ENCODE measurements at places on chromosomes 1 and 21. TPM values are rescaled to one million over a fixed set of nuclear protein-coding genes. Genes with fewer than 3 reads are reported as not detected.

Gene OR6K3
- not detected for total RNA-seq

GRCh38 chr1:204408602-204409001 is 3.0 kb downstream of the PPP1R15B start:
- H3K27ac ChIP-seq, result no peak overlapping the region
- H3K4me3 ChIP-seq, result peak overlapping the region; percentile 100
- peaks cover 53% of the 10 kb centered on the region for H3K36me3 ChIP-seq
- H3K27me3 ChIP-seq, result no peaks in the 10 kb centered on the region

Gene HSPA6
- total RNA-seq, result 0.22 TPM

DNA sequence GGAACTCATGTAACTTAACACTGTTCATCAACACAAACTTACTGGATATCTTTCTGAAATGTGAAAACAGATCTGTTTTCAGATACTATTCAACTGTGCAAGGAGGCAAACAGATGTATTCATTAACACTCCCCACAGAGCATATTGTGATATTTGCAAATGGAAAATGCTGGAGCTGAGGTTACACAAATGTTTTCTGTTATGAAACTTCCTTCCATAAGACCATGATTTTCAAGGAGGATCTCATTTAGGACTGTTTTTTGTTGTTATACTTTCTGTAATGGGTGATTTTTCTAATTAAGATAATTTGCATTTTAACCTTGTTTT is 56.1 kb downstream of the GABPA start:
- no peaks in the 10 kb centered on the region for H3K36me3 ChIP-seq
- H3K27me3 ChIP-seq, result no peaks in the 10 kb centered on the region
- no peak overlapping the region for H3K4me3 ChIP-seq

- H3K4me1 ChIP-seq, result peaks cover 9% of the 10 kb centered on the region
- no peak overlapping the region for H3K27ac ChIP-seq
- no peaks in the 10 kb centered on the region for H3K36me3 ChIP-seq
- no peaks in the 10 kb centered on the region for H3K27me3 ChIP-seq
Observed at GRCh38 chr1:55959136-55959548, 620.2 kb downstream of the PLPP3 start.

DNA sequence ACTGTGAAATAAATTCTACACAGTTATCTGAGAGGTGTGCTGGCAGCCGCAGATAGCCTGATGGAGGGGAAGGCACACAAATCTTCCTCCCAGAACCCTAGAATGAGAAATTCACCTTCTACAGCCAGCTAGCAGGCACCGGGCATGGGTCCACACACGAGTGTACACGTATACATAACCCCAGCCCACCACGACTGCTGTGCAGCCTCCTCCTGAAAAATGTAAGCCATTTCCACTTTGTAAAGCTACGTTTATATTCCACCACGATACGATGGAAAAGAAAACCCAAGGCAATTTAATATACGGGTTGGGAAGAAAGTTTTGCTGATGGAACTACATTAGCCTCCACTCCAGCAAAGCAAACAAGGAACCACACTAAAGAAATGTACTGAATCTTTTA is 1.8 kb downstream of the BTG3 start:
- H3K27me3 ChIP-seq, result peaks cover 20% of the 10 kb centered on the region
- DNase-seq, result no peak
- peak overlapping the region; percentile 87 for H3K4me3 ChIP-seq
- peaks cover 26% of the 10 kb centered on the region for H3K4me1 ChIP-seq

- H3K4me1 ChIP-seq, result peaks cover 52% of the 10 kb centered on the region
- no peaks in the 10 kb centered on the region for H3K27me3 ChIP-seq
- no peak overlapping the region for H3K27ac ChIP-seq
Observed at GRCh38 chr1:58094221-58094620, 452.3 kb downstream of the OMA1 start.

- H3K27me3 ChIP-seq, result no peaks in the 10 kb centered on the region
- no peak overlapping the region for H3K27ac ChIP-seq
- H3K4me1 ChIP-seq, result peaks cover 11% of the 10 kb centered on the region
- H3K36me3 ChIP-seq, result 0 out of 2 replicates have a peak, but pooled peaks cover 7% of the 10 kb centered on the region
- no peak overlapping the region for H3K4me3 ChIP-seq
Observed at GRCh38 chr1:31300193-31300592, 3.4 kb downstream of the ZCCHC17 start.

- DNase-seq, result no peak
- H3K27ac ChIP-seq, result peak overlapping the region; percentile 14
- H3K27me3 ChIP-seq, result no peaks in the 10 kb centered on the region
- no peak overlapping the region for H3K4me3 ChIP-seq
Observed at GRCh38 chr1:201713086-201713810, 115.7 kb upstream of the IPO9 start.

Gene CNKSR1
- total RNA-seq, result 20.5 TPM

Gene ORC1
- total RNA-seq, result 33.6 TPM

DNA sequence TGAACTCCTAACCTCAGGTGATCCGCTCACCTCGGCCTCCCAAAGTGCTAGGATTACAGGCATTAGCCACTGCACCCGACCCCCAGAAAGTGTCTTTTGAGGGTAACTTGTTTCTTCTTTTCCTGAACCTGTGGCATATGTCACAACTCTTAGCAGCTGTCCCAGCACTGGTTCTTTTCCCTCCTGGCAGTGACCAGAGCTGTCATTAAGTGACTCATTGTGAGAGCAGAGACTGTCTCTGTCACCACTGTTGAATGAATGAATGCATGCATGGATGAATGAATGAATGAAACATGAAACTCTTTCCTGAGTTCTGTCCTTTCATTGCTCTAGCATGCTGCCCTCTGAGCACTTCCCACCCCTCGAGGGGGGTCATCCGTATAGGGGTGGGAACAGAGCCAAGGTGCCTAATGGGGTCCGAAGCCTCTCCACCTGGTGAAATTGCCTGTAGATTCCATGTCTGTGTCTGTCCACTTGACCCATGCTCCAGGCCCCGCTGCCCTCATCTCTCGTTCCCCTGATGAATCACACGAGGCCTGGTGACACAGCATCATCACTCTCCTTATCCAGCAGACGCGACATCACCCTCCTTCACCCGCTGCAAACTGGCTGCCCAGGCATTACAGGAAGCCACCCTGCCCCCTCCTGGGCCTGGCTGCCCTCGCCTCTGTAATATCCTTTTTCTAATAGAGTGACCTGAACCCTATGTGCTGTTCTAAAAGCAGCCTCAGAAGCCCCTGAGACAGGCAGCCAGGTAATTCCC is 75.0 kb downstream of the IGSF21 start:
- H3K27me3 ChIP-seq, result no peaks in the 10 kb centered on the region
- H3K36me3 ChIP-seq, result no peaks in the 10 kb centered on the region
- no peak overlapping the region for H3K4me3 ChIP-seq

Gene TMED5
- total RNA-seq, result 25.1 TPM

Gene RRP1B
- total RNA-seq, result 74.9 TPM

Gene RAB25
- total RNA-seq, result 82.5 TPM

DNA sequence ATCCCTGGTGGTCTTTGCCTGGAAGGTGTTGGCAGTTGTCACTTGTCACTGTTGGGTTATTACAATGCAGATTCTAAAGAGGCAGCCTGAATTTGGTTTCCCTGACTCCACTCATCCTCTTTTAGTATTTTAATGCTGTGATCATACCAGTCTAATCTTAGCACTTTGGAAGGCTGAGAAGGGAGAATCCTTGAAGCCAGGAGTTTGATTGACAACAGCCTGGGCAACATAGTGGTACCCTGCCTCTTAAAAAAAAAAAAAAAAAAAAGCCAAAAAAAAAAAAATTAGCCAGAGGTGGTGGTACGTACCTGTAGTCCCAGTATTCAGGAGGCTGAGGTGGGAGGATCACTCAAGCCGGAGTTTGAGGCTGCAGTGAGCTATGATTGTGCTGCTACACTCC is 7.7 kb downstream of the GIPC2 start:
- H3K4me3 ChIP-seq, result no peak overlapping the region
- H3K27ac ChIP-seq, result no peak overlapping the region
- no peaks in the 10 kb centered on the region for H3K27me3 ChIP-seq
- H3K36me3 ChIP-seq, result no peaks in the 10 kb centered on the region
- DNase-seq, result no peak

DNA sequence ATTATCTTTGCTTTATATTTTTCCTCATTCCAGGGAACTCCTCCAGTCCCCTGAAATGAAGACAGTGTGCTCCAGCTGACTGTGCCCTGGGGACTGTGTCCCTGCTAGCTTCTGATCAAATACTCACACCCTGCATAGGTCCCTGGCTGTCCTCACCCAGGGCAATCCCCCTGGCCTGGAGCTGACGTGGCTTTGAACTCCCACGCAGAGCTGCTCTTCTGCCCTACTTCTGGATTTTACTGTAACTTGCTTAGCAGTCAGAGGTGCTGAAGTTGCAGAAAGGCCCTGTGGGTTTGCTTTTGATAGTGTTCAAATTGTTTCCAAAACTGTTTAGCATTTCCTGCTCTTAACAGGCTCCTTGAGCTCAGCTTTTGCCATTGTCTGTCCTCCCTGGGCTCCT is 186.5 kb downstream of the FASLG start:
- no peak for DNase-seq
- no peak overlapping the region for H3K27ac ChIP-seq
- H3K4me3 ChIP-seq, result no peak overlapping the region
- H3K4me1 ChIP-seq, result peaks cover 21% of the 10 kb centered on the region
- H3K27me3 ChIP-seq, result no peaks in the 10 kb centered on the region

Gene CD1B
- not detected for total RNA-seq

Gene CHIA
- not detected for total RNA-seq

Gene WNT3A
- 0.16 TPM for total RNA-seq

Gene TCHH
- 0.02 TPM for total RNA-seq

GRCh38 chr1:98054786-98055185 is 134.0 kb upstream of the DPYD start:
- H3K4me3 ChIP-seq, result peak overlapping the region; percentile 89
- H3K36me3 ChIP-seq, result no peaks in the 10 kb centered on the region
- no peak overlapping the region for H3K27ac ChIP-seq
- peaks cover 48% of the 10 kb centered on the region for H3K27me3 ChIP-seq
- peaks cover 21% of the 10 kb centered on the region for H3K4me1 ChIP-seq

Gene CITED4
- 22.3 TPM for total RNA-seq

Gene HEYL
- total RNA-seq, result 3.6 TPM

Gene VWA5B1
- 1.4 TPM for total RNA-seq

GRCh38 chr1:246705368-246705767 is 18.8 kb upstream of the SCCPDH start:
- no peak overlapping the region for H3K4me3 ChIP-seq
- H3K36me3 ChIP-seq, result peaks cover 5% of the 10 kb centered on the region
- no peaks in the 10 kb centered on the region for H3K27me3 ChIP-seq
- no peak for DNase-seq
- no peak overlapping the region for H3K27ac ChIP-seq

- peaks cover 32% of the 10 kb centered on the region for H3K36me3 ChIP-seq
- no peak for DNase-seq
- no peaks in the 10 kb centered on the region for H3K27me3 ChIP-seq
Observed at GRCh38 chr1:119329541-119330461, 38.8 kb upstream of the HAO2 start.

Gene SELL
- total RNA-seq, result 0.26 TPM

Gene NBPF12
- total RNA-seq, result 5.9 TPM

Gene TSPAN2
- total RNA-seq, result 12.0 TPM

DNA sequence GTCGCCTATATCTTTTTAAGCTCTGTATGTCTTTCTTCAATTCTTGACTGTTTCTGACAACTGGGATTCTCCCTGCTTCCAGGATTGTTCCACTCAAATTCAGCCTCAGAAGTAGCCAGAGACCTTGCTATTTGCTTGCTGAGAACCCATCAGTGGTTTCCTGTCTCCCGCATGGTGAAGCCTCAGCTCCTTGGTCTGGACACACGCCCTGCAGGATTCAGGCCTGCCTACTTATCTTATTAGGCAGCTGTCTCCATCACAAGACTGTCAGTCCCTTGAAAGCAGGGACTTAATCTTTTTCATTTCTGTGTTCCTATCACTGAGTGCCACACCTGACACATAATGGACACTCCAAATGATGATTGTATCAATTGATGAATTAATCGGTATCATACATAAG is 175.3 kb downstream of the PLPP3 start:
- no peak overlapping the region for H3K4me3 ChIP-seq
- no peaks in the 10 kb centered on the region for H3K36me3 ChIP-seq
- no peak for DNase-seq
- H3K27ac ChIP-seq, result no peak overlapping the region
- peaks cover 10% of the 10 kb centered on the region for H3K4me1 ChIP-seq

GRCh38 chr21:27590271-27590670 is 623.4 kb upstream of the ADAMTS5 start:
- no peak overlapping the region for H3K4me3 ChIP-seq
- H3K4me1 ChIP-seq, result peaks cover 2% of the 10 kb centered on the region
- DNase-seq, result no peak
- no peaks in the 10 kb centered on the region for H3K27me3 ChIP-seq

Gene FOXO6
- total RNA-seq, result 7.0 TPM

DNA sequence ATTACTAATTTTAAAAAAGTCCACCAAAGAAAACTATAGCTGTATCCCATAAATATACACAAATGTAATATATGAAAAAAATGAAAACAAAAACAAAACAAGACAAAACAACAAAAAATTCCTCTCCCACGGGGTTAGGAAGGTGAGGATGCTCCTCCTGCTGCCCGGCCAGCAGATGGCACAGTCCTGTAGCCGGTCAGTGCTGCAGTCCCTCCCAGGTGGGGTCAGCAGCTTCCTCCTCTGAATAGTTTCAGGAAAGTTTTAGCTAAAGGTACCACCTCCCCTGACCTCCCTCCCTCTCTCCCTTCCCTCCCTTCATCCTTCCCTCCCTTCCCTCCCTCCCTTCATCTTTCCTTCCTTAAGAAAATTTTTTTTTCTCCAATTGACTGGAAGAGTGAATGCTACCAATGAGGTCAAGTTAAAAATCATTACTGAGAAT is 67.8 kb upstream of the BCL10 start:
- peak overlapping the region; percentile 92 for H3K27ac ChIP-seq
- peak; percentile 71 for DNase-seq
- H3K27me3 ChIP-seq, result no peaks in the 10 kb centered on the region
- H3K4me3 ChIP-seq, result no peak overlapping the region

Gene MKNK1
- 17.5 TPM for total RNA-seq

Gene KCNJ9
- total RNA-seq, result not detected

DNA sequence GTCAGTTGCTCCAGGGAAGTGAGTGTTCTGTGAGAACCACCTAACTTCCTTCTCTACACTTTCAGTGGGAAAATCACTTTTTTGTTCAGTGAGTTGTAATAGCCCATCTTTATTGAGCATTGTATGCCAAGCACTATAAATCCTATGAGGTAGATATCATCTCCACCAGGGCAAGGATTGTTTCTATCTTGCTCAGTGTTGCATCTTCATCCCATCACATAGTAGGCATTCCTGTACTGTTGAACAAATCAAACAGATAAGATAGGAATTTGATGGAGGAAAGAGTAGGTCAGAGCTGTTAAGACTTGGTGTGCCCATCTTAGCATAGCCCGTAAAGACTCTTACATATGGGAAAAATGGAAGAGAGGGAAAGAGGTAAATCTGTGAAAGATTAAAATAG is 2.9 kb upstream of the PIGV start:
- H3K27ac ChIP-seq, result 0 out of 2 replicates have a peak overlapping the region, but pooled peaks have one; percentile 51
- H3K4me1 ChIP-seq, result peaks cover 58% of the 10 kb centered on the region
- no peaks in the 10 kb centered on the region for H3K27me3 ChIP-seq
- no peak overlapping the region for H3K4me3 ChIP-seq
- H3K36me3 ChIP-seq, result peaks cover 19% of the 10 kb centered on the region

Measured in WTC11 (cell line).